ENCODE measurements at places on chromosomes 7 and 10.

DNA sequence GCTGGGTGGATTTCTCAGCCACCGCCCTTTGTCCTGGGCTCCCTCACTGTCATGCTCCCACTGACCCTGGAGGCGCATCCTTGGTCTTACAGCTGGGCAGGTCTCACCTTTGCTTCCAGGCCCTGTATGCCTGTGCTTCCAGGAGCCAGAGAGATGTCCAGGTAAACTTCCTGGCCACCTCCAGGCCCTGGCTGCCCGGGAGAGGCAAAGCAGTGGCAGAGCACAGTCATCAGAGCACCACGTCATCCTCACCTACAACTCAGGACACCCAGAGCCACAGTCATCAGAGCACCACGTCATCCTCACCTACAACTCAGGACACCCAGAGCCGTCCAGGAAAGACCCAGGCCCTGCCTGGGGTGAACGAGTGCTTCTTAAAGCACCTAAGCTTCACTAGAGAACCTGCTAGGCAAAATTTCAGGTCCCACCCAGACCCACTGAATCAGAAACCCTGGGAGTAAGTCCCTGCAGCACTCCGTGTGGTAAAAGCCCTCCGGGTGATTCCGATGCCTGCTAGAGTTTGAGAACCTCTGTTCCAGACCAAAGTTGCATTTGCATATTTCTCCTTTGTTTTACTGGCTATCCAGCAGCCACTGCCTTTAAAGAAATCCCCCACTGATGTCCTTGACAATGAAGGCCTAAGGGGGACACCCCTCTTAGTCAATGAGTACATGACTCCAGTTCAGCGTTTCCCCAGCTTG lies 62.3 kb downstream of the DLG5 start:
- DNase-seq: no peak

DNA sequence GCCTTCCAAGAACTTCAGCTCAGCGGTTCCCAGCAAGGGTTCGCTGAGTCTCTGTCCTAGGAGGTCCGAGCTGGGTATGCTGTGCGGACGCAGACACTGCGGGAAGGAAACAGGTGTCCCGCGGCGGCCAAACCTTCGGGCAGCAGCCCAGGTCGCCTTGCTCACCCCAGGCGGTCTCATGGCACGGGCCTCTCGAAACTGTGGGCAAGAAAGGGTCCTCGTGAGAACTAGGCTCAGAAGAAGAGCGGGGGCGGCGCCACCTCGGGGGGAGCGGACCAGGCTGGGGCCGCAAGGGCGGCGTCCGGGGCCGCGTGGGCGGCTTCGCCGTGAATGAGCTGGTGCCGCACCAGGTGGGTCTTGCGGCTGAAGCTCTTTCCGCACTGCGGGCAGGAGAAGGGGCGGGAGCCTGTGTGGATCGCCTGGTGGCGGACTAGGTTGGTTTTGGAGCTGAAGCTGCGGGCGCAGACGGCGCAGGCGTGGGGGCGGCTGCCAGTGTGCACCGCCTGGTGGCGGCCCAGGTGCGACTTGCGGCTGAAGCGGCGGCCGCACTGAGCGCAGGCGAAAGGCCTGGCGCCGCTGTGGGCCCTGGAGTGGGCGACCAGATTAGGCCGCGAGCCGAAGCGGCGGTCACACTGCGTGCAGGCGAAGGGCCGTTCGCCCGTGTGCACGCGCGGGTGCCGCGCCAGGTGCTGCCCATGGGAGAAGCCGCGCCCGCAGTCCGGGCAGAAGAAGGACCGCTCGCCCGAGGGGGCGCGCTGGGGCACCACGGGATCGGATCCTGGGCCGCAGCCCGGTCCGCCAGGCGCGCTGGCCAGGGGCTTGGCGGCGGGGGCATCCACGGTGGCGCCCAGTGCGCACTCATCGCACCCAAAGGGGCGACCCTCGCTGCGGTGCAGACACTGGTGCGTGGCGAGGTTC lies 8.6 kb downstream of the ZNF467 start:
- no peak for DNase-seq

DNA sequence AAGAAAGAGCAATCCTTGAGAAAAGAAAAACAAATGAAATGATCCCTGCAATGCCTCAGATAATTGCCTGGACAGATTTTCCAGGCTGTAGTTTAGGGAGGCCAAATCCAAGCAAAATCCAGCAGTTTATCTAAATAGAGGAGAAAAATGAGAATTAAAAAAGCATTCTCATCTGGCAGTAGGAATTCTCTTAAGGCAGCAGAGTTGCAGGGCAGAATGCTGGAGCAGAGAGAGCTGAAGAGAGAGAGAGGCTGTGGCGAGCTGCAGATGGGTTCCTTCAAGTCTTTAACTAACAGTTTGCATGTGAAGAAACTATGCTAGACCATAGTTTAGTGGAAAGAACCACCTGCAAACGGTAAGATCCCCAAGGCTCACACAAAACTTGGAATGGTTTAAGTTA lies 6.0 kb upstream of the LIPA start:
- no peak for DNase-seq

DNA sequence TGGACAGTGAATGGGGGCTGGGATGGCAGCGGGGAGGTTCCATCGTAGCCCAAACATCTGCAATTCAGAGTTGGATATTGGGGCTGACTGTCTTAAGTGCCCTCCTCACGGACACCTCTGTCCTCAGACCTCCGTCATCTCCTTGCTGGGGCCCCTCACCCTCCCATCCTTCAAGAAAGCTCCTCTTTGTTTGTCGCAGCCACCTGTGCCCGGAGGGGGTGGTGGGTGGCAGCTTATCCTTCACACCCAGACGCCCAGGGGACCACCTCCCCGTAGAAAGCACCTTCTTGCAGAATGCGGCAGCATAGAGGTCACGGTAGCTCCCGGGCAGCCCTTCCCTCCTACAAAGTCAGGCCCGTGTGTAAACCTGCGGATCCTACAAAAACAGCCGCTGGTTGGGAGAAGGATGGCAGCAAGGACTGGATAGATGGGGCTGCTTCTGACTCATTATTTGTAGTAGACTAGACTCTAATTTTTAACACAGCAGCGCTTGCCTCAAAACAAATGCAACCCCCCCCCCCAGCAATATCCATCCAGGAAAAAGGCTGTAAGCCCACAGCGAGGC lies 1.3 kb upstream of the PTPRN2 start:
- no peak for DNase-seq

GRCh38 chr10:26755443-26755903 lies 58.0 kb downstream of the PDSS1 start:
- no peak for DNase-seq

GRCh38 chr10:7853226-7853842 lies 35.0 kb downstream of the TAF3 start:
- DNase-seq: no peak

DNA sequence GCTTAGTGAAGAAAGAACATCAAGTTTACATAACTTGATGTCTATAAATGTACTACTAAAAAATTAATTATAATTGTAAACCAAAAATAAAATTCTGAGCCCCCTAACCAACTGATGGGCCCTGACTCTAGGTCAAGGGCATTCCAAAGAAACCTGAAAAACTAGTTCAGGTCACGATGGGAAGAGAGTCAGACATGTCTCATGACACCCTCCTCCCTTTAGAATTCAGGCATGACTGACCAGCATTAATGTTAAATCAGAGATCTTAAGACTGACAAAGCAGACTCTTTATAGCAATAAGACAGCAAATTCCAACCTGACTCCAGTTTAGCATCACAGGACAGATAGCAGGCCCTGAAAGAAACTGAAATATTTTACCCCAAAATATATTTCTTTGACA lies 21.6 kb upstream of the OTUD1 start:
- DNase-seq: no peak

DNA sequence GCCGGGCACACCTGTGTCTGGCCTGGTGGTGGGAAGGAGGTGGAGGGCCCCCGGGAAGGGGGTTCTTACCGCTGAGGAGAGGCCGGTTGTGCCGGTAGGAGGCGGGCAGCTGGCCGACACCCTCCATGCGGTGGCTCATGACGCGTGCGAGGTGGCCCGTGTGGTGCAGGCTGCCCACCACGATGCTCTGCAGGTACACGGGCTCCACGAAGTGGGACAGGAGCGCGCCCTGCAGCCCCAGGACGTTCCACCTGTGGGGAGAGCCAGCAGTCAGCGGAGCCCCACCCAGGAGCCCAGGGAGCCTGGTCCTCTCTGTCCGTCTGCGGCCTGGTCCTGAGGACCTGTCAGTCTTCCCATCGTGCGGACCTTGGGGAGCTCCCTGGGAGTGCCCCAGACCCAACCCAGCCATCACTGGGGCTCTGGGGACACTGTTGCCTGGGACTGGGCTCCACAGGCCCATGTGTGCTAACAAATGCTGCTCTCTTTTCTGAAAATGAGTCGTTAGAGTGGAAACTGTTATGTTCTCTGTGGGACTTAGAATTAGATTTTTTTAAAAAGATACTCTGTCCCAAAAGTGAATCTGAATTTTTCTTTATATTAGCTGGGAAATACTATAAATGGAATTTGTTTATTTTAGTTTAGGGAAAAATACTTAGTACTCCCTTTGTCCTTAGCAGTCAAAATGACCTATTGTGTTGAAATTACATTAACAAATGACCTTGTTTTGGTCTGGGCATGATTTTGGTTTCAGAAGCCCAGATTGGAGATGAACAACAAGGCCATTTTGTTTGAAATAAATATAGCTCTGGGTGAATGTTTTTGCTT lies 143.9 kb downstream of the WDR37 start:
- no peak for DNase-seq

DNA sequence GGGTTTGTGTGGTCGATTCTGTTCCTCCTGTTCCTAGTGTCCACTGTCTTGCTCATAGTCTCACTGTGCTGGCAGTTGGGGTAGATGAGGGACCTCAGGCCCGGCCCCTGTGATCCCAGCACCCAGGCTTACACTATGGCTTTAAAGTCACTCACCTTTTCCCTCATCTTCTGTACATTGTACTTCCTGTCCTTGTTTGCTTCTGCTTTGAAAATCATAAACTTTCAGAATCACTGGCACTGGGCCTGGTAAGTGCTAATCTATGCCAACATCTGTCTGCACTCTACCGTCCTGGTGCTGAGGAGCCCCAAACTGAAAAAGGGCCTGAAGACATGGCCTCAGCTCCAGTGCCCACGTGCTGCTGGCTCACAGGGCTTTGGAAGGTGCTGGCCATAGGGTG lies 5.7 kb upstream of the TAS2R60 start:
- DNase-seq: no peak

GRCh38 chr7:82273886-82274285 lies 169.7 kb downstream of the CACNA2D1 start:
- DNase-seq: no peak

GRCh38 chr7:92809397-92809759 lies 27.0 kb downstream of the CDK6 start:
- no peak for DNase-seq

GRCh38 chr10:104032144-104032775 lies 53.4 kb downstream of the COL17A1 start:
- no peak for DNase-seq

DNA sequence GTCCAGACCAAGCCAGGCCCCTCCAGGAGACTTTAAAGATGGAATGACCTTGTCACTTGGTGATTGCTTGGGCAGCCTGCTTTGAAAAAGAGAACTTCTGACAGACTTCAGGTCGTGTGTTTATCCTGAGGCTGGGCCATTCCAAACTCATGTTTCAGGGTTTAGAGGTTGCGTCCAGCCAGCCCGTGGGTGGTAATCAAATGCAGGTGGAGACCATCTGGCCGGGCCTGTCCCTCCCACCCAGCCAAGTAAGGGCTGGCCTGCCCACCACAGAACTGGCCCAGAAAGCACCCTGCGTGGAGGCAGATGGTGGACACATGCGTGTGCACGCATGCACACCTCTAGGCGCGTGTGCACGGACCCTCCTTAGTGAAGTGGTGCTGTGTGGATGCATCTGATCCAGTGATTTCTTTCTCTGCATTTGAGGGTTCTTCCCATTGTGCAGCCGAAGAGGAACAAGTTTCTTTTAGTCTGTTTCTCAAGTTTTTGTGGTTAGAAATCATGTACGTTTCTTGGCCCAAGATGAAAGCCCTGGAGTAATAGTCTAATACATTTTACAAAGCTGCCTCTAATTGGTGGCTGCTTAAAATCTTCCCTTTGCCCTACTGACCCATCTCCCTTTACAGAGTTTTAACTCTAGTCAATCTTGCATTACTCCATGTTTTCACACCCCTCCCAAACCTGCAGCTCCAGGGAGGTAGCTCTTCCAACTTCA lies 43.0 kb downstream of the SUFU start:
- no peak for DNase-seq

GRCh38 chr10:94192974-94193373 lies 169.8 kb downstream of the NOC3L start:
- DNase-seq: no peak

DNA sequence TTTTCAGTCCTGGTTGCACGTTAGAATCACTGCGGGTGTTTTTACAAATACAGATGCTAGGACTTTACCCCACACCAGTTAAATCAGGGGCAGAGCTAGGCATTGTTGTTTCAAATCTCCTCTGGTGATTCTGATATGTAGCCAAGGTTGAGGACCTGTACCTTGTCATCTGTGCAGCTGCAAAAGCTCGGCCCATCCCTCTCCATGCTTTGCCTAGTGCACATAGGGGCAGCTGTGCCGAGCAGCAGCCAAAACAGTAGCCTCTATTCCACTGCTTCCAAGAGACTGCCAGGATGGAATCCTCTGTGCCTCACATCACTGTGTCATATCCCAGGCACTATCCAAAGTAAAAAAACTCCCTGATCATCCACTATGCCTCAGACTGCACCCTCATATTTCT lies 181.3 kb downstream of the CDK14 start:
- DNase-seq: no peak
